ENCODE measurements at places on chromosomes 4 and X.

DNA sequence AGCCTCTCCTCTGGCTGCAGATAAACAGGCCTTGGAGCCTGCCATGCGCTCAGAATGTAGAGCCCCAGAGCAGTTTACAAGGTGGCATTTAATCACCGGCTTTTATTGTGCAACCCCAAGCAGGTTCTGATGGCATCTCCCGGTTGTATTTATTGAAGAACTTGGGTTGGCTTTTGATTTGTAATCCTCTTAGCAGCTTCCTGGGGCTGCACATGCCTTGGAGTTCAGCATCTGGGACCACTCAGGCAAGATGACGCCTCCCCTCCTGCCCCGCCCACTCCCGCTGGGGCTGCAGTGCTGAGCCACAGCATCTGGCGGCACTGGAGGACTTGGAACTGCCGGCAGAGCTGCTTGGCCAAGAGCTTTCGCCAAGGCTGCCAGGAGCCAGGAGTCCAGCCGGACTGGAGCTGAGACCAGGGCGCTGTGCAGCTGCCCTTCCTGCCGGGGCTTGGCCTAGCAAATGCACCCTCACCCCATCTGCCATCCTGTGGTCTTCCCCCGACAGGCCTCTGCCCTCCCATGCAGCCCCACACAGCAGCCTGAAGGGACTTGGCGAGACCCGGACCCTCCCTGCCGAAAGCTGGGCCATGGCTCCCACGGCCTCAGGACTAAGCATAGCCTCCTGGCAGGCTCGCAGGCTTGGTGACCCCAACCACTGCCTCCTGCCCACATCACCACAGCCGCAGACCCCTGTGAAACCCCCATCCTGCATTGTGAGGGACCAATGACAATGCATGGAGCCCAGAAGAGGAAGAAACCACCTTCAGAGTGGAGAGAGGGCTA is 5.4 kb downstream of the HTRA3 start:
- peak; percentile 92 for DNase-seq

- no peak for DNase-seq
Measured at GRCh38 chrX:97402903-97403302, 519.2 kb downstream of the RPA4 start.

- DNase-seq = no peak
Measured at GRCh38 chr4:3508542-3508941, 23.7 kb downstream of the LRPAP1 start.

GRCh38 chrX:100600758-100601157 is 16.0 kb downstream of the TNMD start:
- DNase-seq = no peak

- peak; percentile 68 for DNase-seq
Measured at GRCh38 chr4:10032625-10033024, 11.3 kb upstream of the SLC2A9 start.

DNA sequence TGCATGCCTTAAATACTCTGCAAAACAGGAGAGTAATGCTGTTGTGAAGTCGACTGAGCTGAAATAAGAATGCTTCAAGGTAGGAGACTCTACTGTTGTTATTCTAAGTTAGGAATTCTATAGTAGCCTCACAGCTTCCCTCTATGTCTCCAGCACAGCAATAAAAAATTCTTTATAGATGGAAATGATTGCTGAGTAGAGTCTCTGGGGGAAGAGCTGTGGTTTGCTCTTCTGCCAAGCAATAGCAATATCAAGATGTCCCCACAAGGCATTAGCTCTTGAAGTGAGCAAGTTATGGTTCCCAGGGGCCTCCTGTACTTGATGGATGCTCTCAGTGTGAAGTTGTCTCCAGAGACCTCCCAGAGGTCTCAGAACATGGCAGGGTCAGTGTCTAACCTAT is 880.6 kb upstream of the FRG1 start:
- DNase-seq = peak; percentile 91

GRCh38 chr4:139858436-139859205 is 193.0 kb downstream of the MGST2 start:
- peak; percentile 5 for DNase-seq

GRCh38 chr4:94357624-94358023 is 15.0 kb upstream of the HPGDS start:
- peak; percentile 19 for DNase-seq

GRCh38 chr4:184792950-184793555 is 32.7 kb downstream of the ACSL1 start:
- peak; percentile 91 for DNase-seq

GRCh38 chrX:56783996-56784620 is 55.1 kb downstream of the NBDY start:
- DNase-seq = no peak

- no peak for DNase-seq
Measured at GRCh38 chrX:8981723-8982122, 52.2 kb downstream of the FAM9B start.

DNA sequence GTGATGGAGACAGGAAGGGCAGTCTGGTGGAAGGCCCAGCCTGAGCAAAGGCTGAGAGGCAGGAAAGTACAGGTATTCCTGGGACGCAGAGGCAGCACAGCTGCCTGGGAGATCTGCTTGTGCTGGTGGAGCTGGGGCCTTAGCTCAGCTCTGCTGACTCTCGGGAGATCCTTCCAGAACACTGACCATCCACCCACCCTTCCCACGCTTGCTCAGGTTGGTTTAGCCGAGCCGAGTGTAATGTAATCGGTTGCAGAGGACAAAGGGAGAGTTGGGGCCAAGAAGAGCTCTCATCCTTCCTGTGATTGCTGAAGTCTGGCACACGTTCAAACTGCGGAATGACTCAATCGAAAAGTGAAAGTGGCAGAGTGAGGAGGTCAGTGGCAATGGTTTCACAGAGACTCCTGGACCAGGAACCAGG is 43.1 kb upstream of the GPR78 start:
- DNase-seq = peak; percentile 71

DNA sequence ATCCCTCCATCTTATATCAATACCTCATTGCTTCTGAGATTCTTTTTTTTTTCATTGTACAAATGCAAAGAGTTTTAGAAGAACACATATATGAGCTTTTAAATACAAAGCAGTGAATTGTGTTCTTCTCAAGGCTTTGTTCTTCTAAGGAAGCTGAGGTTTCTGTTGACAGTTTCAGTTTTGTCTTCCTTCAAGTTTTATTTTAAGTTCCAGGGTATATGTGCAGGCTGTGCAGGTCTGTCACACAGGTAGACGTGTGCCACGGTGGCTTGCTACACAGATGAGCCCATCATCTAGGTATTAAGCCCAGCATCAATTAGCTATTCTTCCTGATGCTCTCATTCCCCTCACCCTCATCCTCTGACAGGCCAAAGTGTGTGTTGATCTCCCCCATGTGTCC is 201.2 kb upstream of the DIPK2B start:
- no peak for DNase-seq

GRCh38 chrX:130110379-130111219 is at the start of gene ELF4:
ELF4 (minus strand) TSS chrX:130110497; CDS start chrX:130081330, 29,167 bp downstream.
- peak; percentile 75 for DNase-seq

- DNase-seq = no peak
Measured at GRCh38 chr4:8861576-8862295, 9.9 kb downstream of the HMX1 start.

DNA sequence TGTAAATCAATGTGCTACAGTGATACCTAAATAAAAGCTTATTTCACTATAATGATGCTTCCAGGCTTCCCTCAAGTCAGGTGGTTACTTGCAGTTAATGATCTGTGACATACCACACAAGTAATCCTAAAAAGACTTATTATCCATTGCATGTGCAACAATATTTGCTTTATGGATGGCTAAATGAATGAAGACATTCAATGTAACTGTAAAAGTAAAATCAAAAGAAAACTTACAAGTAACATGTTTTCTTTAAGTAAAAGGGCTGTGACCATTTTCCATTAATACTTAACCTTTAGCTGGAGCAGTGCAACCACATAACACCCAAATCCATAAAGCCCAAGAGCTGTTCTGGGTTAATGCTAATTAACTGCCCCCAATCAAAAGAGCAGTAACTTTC is 42.6 kb downstream of the RAB28 start:
- DNase-seq = no peak

GRCh38 chr4:15545371-15545770 is 75.7 kb downstream of the CC2D2A start:
- DNase-seq = no peak

- DNase-seq = no peak
Measured at GRCh38 chrX:2327423-2327822, 173.4 kb downstream of the DHRSX start.

- DNase-seq = peak; percentile 10
Measured at GRCh38 chr4:1802151-1802715, 9.1 kb downstream of the FGFR3 start.

DNA sequence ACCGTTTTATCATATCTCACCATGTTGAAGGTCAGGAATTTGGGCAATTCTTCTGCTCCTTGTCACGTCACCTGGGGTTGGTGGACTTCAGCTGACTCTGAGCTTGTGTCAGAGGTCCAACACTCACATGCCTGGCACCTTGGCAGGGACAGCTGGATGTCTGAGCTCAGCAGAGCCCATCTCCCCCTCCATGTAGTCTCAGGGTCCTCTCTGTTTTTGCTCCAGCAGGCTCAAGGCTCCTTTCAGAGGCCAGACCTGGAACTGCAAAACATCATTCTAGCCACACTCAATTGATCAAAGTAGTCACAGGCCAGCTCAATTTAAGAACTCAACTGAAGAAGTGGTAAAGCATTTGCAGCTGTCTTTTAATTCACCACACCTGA is 45.4 kb downstream of the EDNRA start:
- DNase-seq = no peak

DNA sequence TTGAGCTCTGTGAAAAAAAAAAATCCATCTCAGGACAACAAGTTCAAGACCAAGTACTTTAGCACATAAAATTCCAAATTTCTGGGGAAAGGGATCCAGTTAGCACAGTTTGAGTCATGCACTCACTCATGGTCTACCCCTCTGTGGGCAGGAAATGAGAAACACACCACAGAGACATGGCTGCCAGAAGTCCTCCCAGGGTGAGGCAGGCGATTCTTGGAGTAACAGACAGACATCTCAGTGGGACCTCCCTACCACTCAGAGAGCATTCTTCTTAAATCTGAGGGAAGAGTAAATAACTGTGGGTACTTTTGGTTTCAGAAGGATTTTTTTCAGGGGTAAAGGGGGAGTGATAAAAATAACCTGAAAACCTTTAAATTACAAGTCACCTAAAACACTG is 14.1 kb downstream of the CXCL1 start:
- DNase-seq = peak; percentile 94

GRCh38 chr4:52173470-52174045 is 122.5 kb downstream of the SPATA18 start:
- DNase-seq = peak; percentile 38

- DNase-seq = peak; percentile 39
Measured at GRCh38 chrX:15430584-15430983, 46.4 kb upstream of the VEGFD start.

GRCh38 chrX:682892-683291 is 52.3 kb downstream of the SHOX start:
- DNase-seq = no peak

- peak; percentile 58 for DNase-seq
Measured at GRCh38 chr4:86595426-86595805, 1.3 kb downstream of the PTPN13 start.

- DNase-seq = peak; percentile 48
Measured at GRCh38 chr4:34619531-34620162, 1624.7 kb downstream of the ARAP2 start.

- DNase-seq = no peak
Measured at GRCh38 chr4:46648088-46648744, 258.3 kb upstream of the GABRA2 start.

DNA sequence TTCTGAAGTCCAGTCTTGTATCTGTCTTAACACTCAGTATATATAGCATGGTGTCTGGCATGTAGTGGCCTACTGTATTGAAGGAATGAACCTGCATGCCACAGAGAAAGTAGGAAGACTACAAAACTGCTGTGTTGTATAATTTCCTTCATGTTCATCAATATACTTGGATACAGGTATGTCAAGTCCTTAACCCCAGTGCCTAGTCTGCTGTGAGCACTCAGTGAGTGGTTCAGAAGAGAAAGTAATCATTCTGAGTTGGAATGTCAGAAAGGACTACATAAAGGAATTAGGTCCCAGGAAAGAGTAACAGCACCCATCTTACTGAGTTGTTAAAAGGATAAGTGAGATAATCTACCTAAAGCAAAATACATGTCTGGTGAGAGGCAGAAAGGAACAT is 32.0 kb downstream of the ABCE1 start:
- DNase-seq = no peak

DNA sequence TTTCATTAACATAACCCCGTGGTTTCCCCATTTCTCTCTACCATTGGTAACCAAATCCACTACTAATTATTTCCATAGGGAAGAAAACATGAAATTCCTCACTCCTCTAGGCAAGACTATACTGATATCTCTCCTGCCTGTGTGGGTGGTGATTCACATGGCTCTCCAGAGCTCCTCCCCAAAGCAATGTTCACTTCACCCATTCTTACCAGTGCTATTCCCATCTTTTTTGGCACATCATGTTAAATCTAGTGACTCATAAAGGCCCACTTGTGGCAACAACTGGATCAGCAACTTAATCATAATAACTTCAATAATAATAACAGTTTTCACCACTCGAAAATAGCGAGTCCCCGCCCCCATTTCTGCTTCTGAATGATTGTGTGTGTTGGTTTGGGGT is 6.1 kb upstream of the HCCS start:
- peak; percentile 64 for DNase-seq

- no peak for DNase-seq
Measured at GRCh38 chr4:39305912-39306677, 60.1 kb downstream of the RFC1 start.

DNA sequence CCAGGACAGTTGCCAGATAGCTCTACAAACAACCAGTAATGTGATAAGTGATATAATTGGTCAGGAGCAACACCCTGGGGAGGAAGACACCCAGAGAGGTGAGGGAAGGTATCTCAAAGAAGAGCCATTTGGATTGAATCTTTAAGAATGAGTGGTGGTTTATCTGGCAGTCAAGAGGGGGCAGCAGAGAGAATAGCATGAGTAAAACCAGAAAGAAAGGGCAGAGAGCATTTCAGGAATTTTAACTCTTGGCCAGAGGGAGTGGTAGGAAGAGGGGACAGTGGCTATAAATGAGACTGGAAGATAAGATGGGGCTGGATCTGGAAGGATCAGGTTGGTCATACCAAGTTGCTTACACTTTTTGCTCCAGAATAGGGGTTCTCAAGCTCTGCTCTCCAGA is 5.9 kb upstream of the SEPTIN6 start:
- peak; percentile 71 for DNase-seq

- no peak for DNase-seq
Measured at GRCh38 chr4:57494821-57495220, 384.6 kb upstream of the IGFBP7 start.

GRCh38 chr4:154566639-154567204 is 3.9 kb downstream of the FGB start:
- peak; percentile 4 for DNase-seq

DNA sequence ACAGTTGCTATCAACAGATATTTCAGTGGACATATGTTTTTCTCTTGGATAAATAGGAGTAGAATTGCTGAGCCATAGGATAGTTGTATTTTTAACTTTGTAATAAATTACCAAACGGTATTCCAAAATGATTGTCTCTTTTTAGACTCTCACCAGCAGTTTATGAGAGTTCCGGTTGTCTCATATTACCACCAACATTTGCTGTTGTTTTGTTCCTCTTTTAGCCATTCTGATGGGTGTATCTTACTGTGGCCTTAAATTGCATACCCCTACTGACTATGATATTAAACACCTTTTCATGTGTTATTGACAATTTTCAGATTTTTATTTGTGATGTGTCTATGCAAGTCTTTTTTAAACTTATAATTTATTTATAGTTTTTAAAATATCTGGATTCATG is 39.7 kb downstream of the SNX25 start:
- DNase-seq = no peak

GRCh38 chr4:87026800-87027495 is 92.1 kb downstream of the AFF1 start:
- DNase-seq = no peak

All from fibroblast of skin of right biceps (primary cell).